ENCODE measurements at places on chromosomes 6 and 20.
A peak's percentile ranks its signal among the peaks of the same experiment; 100 is the strongest.

DNA sequence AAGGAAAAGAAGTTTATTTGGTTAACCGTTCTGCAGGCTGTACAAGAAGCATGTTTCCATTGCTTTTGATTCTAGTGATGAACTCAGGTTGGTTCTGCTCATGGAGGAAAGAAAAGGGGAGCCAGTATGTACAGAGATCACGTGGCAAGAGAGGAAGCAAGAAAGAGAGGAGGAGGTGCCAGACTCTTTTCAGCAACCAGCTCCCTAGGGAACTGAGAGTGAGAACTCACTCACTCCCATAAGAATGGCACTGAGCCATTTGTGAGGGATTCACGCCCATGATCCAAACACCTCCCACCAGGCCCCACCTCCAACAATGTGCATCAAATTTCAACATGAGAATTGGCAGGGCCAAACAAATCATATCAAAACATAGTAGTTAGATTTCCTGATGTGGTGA lies 649.1 kb downstream of the EPM2A start:
- DNase-seq = peak; percentile 17

DNA sequence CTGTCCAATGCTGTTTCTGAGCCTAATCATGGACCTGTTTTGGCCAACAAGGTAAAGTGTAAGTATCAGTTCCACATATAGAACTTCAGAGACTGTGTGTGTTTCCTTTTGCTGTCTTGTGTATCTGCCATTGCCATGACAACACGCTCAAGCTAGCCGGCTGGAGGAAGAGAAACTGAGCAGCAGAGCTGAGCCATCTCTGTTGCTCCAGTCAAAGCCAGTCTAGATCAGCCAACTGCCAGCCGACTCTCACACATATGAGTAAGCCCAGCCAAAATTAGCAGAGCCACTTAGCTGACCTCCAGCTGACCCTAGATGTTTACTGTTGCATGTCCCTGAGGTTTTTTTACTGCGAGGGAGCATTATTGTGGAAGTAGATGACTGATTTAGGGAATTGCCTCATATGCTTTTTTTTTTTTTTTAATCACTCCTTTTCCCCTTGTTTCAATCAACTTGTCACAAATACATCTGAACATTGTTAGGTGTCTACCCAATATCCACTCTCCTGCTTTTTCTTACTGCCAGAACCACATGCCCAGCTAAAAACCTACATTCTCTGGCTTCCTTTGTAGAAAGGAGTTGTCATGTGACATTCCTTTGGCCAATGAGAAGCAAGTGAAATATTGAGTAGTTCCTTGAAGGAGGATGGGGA lies 304.3 kb upstream of the SUPT3H start:
- no peak for DNase-seq

- DNase-seq = no peak
Measured at GRCh38 chr6:99416892-99417767, 8.0 kb downstream of the PNISR start.

DNA sequence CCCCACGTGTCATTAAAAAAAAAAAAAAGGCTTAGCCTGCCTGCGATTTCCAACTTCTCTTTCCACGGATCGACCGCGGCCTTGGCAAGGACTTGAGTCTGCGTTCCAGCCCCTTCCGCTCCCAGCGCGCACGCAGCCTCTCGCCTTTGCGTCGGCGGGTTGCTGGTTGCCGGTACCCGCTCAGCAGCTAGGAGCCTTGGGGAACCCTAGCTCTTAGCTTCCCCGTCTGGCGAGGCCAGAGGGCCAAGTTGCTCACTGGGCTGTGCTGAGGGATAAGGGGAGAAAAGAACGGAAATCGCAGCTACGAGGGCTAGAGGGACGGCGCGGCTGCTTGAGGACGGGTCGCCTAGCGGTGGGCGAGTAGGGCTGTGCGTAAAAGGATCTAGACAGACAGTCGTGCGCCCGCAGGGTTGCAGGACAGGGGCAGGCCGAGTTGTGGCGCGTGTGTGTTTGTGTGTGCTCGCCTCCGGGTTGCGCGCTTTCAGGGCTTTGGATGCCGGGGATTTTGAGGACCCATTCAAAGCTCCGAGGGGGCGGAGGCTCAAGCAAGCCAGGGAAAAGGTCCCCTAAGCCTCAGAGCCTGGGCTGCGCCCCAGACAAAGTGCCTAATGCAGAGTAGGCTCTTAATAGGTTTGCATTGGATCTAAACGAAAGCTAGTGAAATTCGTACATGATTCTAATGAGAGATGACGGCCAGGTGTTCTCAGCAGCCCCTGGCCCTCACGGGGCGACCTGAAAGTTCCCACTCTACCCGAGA lies 40.5 kb upstream of the OSTM1 start:
- DNase-seq = peak; percentile 45

- no peak for DNase-seq
Measured at GRCh38 chr6:6840831-6841291, 252.3 kb downstream of the LY86 start.

DNA sequence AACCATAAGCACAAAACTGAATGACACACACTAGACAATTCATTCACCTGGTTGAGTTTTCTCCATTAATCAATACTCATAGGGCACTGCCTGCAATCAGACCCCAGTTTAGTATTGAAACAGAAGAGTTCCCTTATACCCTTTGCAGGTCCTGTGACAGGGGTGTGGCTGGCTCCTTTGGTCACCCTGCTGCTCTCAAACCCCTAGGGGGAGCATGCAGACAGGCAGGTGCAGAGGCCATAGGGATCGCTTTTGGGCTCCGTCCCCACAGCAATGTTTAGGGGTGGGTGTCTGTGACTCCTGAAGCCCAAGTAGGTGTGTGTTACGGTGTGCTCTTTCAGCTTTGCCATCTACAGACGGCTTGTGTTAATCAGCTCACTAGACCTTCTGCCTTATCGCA lies 210.4 kb downstream of the CENPW start:
- DNase-seq = no peak

GRCh38 chr20:16314748-16315159 lies 258.5 kb downstream of the KIF16B start:
- DNase-seq = no peak

- DNase-seq = no peak
Measured at GRCh38 chr20:21393816-21394519, 3.4 kb downstream of the NKX2-4 start.

DNA sequence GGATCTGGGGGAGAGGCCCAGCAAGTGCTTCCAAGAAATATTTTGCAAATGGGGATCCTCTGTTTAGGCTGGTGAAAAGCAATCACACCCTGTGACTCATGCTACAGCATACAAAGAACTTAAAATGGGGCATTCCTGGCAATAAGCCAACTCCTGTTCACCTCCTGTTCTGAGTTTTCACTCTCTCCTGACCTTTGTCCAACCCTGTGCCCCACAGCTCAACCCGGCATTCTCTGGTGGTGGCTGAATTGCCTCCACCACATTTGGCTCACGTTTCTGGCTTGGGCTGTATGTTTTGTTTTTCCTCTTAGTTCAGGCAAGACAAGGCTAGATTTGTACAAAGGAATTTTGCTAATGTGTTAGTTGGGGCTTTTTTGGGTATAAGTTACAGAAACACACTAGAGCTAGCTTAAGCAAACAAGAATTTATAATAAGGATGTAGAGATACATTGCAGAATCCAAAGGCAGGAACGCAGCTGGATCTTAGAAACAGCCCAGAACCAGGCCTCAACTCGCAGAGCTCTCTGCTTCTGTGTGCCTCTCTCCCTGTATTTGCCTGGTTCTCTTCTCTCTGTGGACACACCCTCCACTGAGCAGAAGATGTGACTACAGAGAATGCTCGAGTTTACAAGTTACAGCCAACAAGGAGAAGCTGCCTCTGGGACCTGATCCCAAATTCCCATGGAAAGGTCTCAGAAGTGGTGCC lies 9.4 kb downstream of the ABCC10 start:
- DNase-seq = peak; percentile 78

DNA sequence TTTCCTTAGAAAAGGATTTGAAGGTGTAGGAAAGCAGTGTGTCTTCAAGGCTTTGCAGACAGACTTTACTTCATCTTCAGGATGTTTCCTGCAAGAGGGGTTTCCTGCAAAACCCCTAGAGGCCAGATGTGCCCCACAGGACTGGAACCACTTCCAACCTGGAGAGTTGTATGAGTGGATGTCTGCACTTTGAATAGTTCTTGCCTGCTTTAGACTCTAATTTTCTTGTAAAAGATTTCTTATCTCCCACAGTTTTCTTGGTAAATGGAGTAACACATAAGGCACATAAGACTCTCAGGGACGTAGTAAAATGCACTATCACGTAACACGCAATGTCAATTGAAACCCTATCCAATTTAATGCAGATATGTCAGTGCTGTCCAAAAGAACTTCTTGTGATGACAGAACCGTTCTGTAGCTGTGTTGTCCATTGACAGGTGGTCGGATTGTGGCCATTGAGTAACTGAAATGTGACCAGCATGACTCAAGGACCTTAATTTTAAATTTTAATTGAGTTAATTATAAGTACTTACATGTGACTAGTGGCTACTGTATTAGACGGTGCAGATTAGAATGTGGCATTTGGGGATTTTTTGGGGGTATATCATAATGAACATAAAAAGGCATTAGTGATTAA lies 118.7 kb downstream of the JARID2 start:
- no peak for DNase-seq

DNA sequence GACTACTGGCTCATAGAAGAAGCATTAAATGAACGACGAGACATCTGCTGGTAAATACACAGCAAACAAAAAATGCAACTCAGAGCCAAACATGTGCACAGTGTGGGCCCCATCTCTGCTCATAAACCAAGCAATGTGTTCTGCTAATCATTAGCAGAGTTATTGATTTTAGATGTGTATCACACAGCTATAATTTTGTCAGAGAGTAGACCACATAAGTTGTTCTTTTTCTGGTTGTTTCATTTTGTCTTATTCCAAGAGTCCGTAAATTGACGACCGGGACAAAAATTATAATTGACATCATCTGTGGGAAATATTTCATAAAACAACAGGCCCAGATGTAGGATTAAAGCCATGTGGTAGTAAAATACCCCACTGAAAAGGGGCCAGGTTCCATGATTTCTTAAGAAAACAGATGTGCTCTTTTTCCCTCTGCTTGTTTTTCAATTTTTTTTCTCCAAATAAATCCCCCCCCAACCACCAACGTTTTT lies 423.6 kb downstream of the HAO1 start:
- DNase-seq = peak; percentile 9

GRCh38 chr6:69812746-69813427 lies 16.1 kb upstream of the LMBRD1 start:
- DNase-seq = no peak

GRCh38 chr6:119612911-119613381 lies 263.4 kb upstream of the MAN1A1 start:
- peak; percentile 41 for DNase-seq

GRCh38 chr6:146582857-146583256 lies 15.9 kb upstream of the ADGB start:
- peak; percentile 31 for DNase-seq

GRCh38 chr20:45064812-45065211 lies 36.1 kb downstream of the KCNS1 start:
- DNase-seq = no peak

- peak; percentile 72 for DNase-seq
Measured at GRCh38 chr20:7980332-7981046, 39.1 kb downstream of the TMX4 start.

DNA sequence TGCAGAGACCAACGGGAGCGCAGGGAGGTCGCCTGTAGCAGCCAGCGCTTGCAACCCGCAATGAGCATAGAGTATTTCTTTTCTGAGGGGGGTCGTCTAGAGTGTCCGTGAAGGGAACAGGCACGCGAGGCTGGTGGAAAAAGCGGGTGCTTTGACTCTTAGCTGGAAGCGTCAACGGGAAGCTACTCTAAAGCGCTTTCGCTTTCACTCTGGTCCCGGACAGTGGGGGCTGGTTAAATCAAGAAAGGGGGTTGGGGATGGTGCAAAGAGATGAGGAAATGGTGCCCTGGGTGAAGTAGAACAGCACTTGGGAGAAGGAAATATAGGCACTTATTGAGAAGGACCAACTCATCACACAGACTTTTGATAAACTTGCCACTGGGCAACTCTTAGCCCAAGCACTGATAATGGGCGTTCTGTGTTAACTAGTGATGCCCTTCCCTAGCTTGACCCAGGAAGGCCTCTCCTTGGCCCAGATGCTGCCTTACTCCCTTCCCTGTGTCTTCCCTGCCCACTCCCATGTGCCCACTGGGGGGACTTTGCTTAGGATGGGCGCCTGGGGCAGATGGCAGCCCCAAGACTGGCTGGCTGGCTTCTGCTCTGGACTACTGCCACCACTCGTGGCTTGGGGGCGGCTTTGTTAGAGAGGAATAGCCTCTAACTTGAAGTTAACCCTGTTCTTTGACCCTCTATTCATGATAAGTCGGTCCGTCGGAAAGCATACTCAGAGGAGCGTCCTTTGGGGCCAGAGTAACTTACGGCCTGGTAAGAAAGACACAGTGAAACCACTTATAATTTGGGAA lies 585 bp downstream of the PSMB9 start:
- DNase-seq = peak; percentile 76

- DNase-seq = no peak
Measured at GRCh38 chr20:61573415-61574305, 321.6 kb downstream of the CDH4 start.

- no peak for DNase-seq
Measured at GRCh38 chr6:145530454-145530853, 204.9 kb downstream of the EPM2A start.

- no peak for DNase-seq
Measured at GRCh38 chr6:113364766-113365165, 492.4 kb upstream of the MARCKS start.

- no peak for DNase-seq
Measured at GRCh38 chr20:6185268-6185667, 62.4 kb upstream of the FERMT1 start.

DNA sequence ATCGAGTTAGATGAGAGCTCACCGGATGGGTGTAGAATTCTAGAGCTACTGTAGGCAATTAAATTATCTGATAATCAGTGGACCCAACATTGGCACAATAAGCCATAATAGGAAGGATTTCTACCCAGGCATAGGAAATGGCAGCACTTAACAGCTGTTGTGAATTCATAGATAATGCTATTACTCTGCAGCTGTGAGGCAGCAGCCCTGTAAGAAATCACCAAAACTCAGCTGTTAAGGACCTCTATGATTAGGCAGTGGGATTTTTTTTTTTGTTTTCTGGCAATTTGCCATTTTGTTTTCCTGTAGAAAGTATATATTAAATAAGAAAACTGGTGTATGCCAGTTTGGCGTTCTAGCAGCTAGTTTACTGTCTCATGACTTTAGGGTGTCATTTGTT lies 609.1 kb upstream of the SLC35B3 start:
- DNase-seq = no peak

- no peak for DNase-seq
Measured at GRCh38 chr20:39857835-39858234, 831.2 kb downstream of the MAFB start.

DNA sequence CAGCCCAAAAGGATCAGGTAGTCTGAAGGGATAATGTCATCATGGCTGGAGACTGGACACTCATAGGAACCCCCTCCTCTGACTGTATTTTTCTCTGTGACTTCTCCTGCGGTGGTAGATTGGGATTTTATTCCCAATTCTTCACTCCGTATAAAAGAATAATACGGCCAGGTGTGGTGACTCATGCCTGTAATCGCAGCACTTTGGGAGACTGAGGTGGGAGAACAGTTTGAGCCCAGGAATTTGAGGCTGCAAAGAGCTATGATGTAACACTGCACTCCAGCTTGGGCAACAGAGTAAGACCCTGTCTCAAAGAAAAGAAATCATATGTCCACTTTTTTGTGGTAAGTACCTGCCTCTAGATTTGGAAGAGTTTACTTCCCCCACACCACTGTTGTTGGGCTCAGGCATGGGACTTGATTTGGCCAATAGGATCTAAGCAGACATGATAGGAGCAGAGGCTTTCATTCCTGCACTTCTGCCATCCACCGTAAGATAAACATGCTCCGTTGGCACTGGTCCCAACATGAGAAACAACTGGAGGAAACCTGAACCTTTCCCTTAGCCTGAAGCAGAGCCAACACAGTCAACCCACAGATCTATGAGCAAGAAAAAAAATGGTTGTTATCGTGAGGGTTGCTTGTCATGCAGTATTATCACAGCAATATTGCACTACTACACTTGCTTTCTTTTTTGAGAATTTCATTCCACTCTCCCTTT lies 82.0 kb downstream of the JPH2 start:
- DNase-seq = peak; percentile 65
